ENCODE measurements at places on chromosomes 6 and 20. TPM values are rescaled to one million over a fixed set of nuclear protein-coding genes. Genes with fewer than 3 reads are reported as not detected.

PDYN gene
- not detected for total RNA-seq

- DNase-seq: no peak
- no peak overlapping the region for H3K27ac ChIP-seq
- H3K4me1 ChIP-seq: no peaks in the 10 kb centered on the region
- H3K36me3 ChIP-seq: no peaks in the 10 kb centered on the region
- H3K4me3 ChIP-seq: no peak overlapping the region
- H3K27me3 ChIP-seq: no peaks in the 10 kb centered on the region
Observed at GRCh38 chr6:158835616-158836221, 16.6 kb upstream of the EZR start.

- peaks cover 2% of the 10 kb centered on the region for H3K4me1 ChIP-seq
- no peaks in the 10 kb centered on the region for H3K36me3 ChIP-seq
- no peak for DNase-seq
- H3K27me3 ChIP-seq: no peaks in the 10 kb centered on the region
Observed at GRCh38 chr6:155442562-155442961, 13.1 kb downstream of the NOX3 start.

DNA sequence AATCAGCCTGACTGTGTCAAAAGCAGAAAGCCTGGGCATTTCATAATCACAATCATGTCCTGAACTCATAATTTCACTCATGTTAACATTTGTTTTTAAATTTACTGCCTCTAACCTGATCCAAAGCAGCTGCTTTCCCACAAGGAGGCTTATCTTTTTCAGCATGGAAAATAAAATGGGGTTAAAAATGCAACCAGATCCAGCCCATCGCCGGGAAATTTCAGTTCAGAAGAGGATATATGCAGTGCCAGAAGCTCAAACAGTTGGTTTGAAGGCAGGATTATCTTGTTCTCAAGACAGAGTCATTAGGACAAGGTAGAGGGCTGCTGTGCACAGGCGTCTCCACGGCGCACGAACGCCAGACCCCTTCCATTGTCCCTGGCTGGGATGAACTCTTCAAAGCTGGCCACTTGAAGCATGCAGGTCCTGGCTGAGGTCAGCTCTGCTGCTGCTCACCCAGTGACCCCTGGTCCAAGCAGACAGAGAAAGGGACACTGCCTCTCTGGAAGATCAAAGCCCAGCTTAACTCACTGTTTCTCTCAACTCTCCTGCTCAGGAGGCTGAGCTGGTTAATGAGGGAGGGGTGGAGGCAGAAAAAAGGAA lies 191.1 kb upstream of the HEY2 start:
- no peaks in the 10 kb centered on the region for H3K4me1 ChIP-seq
- no peak for DNase-seq
- H3K4me3 ChIP-seq: no peak overlapping the region
- H3K36me3 ChIP-seq: no peaks in the 10 kb centered on the region

DNA sequence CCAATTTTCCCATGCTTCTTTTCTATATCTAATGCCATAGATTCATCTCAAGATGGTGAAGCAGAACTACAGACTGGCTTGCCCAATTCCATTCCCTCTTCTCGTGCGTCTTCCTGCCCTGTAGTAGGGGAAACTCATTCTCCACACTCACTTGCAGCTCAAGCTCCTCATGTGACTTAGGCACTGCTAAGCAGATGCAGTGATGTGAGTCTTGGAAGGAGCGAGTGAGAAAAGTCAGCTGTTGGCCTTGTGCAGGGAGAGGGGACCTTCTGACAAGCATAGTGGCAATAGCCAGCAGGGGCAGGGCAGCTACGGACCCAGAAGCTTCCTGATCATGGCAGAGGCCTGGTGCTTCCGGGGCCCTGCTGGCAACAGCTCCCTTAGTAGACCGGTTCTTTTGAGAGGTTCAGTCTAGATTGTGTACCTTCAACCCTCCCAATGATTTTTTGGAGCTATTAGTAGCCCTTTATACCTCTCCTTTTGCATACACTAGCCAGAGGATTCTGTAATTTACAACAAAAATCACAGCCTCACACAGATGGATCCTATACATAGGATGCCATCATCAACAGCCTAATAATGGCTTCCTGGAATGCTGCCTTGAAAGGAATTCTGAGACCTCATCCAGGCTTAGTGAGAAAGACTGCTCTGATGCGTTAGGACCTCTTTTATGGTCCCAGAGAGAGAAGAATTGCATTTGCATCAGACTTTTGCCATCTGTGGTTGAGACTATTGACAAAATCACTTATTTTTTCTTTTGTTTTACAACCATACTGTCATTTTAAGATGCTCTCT lies 121.5 kb upstream of the RIPOR2 start:
- no peaks in the 10 kb centered on the region for H3K4me1 ChIP-seq
- DNase-seq: no peak
- H3K27ac ChIP-seq: no peak overlapping the region
- no peak overlapping the region for H3K4me3 ChIP-seq
- no peaks in the 10 kb centered on the region for H3K36me3 ChIP-seq

DNA sequence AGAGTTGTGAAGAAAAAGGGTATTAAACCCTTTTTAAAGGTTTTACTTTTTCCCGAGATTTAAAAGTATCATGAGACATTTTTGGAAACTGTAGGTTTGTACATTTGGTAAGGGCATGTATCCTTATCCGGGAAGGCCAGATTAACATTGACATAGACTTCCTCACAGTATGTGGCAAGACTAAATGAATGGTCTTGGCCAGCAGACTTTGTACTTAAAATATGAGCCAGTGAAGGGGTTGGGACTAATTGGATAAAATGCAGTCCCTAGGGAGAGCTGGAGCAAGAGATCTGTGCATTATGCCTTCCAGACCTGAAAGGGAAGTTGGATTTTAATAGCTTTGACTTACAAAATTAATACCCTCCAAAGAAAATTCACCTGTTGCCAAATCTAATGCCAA lies 60.4 kb upstream of the CCN2 start:
- no peak for DNase-seq
- H3K36me3 ChIP-seq: no peaks in the 10 kb centered on the region
- peak overlapping the region; percentile 13 for H3K4me3 ChIP-seq
- H3K27me3 ChIP-seq: no peaks in the 10 kb centered on the region
- H3K4me1 ChIP-seq: peaks cover 13% of the 10 kb centered on the region

Measured in ascending aorta (tissue), 2 donors.